ENCODE measurements at places on chromosomes 5 and 9. TPM values are rescaled to one million over a fixed set of nuclear protein-coding genes. Genes with fewer than 3 reads are reported as not detected.

GRCh38 chr9:87160148-87161102 lies 213.1 kb upstream of the GAS1 start:
- H3K27me3 ChIP-seq: peaks cover 9% of the 10 kb centered on the region
- H3K4me1 ChIP-seq: no peaks in the 10 kb centered on the region
- H3K4me3 ChIP-seq: no peak overlapping the region
- H3K27ac ChIP-seq: peak overlapping the region; percentile 8
- H3K36me3 ChIP-seq: no peaks in the 10 kb centered on the region

DNA sequence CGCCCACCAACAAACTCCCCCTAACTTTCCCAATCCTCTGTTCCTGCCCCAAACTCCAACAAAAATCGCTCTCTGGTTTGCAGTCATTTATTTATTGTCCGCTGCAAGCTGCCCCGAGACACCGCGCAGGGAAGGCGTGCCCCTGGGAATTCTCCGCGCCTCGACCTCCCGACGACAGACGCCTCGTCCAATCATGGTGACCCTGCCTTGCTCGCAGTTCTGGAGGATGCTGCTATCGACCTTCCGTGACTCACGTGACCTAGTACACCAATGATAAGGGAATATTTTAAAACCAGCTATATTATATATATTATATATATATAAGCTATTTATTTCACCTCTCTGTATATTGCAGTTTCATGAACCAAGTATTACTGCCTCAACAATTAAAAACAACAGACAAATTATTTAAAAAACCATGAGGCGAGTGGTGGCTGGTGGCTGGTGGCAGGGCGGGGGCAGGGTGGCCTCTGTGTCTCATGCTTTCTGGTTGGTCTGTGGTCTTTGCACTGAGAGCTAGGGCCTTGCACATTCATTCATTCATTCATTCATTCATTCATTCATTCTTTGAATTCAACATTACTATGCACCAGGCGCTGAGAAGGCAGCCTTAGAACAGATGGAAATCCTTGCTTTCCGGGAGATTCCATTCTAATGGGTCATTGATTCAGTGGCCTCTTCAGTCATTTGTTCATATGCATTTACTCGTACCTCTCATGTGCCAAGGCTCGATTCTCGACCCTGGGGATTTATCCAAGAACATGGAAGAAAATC lies 37.9 kb downstream of the FGF18 start:
- no peak overlapping the region for H3K4me3 ChIP-seq
- peaks cover 15% of the 10 kb centered on the region for H3K27me3 ChIP-seq
- no peak for DNase-seq
- H3K36me3 ChIP-seq: peaks cover 2% of the 10 kb centered on the region
- no peak overlapping the region for H3K27ac ChIP-seq

DNA sequence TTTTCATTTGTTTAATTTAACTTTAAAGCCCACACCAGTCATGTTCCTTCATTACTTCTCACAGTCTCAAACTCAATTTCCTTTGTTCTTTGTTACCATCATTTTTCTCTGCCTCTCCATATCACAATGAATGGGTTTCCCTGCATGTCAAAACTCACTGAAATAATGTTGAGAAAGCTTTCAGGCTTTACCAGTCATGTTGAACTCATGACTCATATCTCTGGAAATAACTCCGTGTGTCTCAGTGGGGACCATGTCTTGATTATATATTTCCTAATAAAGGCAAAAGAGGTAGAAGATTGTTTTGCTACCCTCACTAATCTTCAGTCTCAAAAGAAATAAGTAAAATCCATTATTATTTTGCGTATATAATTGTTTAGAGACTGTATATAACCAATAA lies 231.2 kb downstream of the CHSY3 start:
- H3K27me3 ChIP-seq: no peaks in the 10 kb centered on the region
- no peak for DNase-seq
- H3K27ac ChIP-seq: no peak overlapping the region

GRCh38 chr9:32399110-32399815 lies 14.8 kb downstream of the ACO1 start:
- H3K4me3 ChIP-seq: no peak overlapping the region
- no peaks in the 10 kb centered on the region for H3K27me3 ChIP-seq
- DNase-seq: no peak

- H3K4me3 ChIP-seq: no peak overlapping the region
- no peaks in the 10 kb centered on the region for H3K36me3 ChIP-seq
- no peak overlapping the region for H3K27ac ChIP-seq
- DNase-seq: no peak
- peaks cover 6% of the 10 kb centered on the region for H3K4me1 ChIP-seq
Measured at GRCh38 chr5:149028984-149029383, 33.9 kb downstream of the SH3TC2 start.

GRCh38 chr9:126699401-126699881 lies 85.7 kb downstream of the LMX1B start:
- H3K27ac ChIP-seq: no peak overlapping the region
- peaks cover 71% of the 10 kb centered on the region for H3K27me3 ChIP-seq
- no peaks in the 10 kb centered on the region for H3K36me3 ChIP-seq
- H3K4me3 ChIP-seq: no peak overlapping the region

- H3K27me3 ChIP-seq: no peaks in the 10 kb centered on the region
- DNase-seq: no peak
- H3K4me3 ChIP-seq: no peak overlapping the region
- no peaks in the 10 kb centered on the region for H3K4me1 ChIP-seq
Measured at GRCh38 chr5:120432861-120433260, 31.2 kb upstream of the PRR16 start.

DNA sequence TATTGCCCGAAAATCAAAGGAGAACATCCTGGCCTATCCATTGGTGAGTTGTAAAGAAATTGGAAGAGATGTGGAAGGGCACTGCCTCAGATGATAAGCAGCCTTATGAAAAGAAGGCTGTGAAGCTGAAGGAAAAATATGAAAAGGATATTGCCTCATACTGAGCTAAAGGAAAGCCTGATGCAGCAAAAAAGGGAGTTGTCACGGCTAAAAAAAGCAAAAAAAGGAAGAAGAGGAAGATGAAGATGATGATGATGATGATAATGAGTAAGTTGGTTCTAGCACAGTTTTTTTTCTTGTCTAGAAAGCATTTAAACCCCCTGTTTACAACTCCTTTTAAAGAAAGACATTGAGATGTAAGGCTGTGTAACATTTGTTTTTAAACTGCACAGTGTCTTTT lies 59.8 kb upstream of the ZBED3 start:
- no peaks in the 10 kb centered on the region for H3K4me1 ChIP-seq
- no peak for DNase-seq
- peaks cover 3% of the 10 kb centered on the region for H3K36me3 ChIP-seq
- H3K27ac ChIP-seq: no peak overlapping the region

GRCh38 chr5:160366230-160366629 lies 4.2 kb downstream of the C1QTNF2 start:
- no peak for DNase-seq
- H3K27ac ChIP-seq: no peak overlapping the region
- no peak overlapping the region for H3K4me3 ChIP-seq
- no peaks in the 10 kb centered on the region for H3K36me3 ChIP-seq
- H3K27me3 ChIP-seq: peaks cover 38% of the 10 kb centered on the region

DNA sequence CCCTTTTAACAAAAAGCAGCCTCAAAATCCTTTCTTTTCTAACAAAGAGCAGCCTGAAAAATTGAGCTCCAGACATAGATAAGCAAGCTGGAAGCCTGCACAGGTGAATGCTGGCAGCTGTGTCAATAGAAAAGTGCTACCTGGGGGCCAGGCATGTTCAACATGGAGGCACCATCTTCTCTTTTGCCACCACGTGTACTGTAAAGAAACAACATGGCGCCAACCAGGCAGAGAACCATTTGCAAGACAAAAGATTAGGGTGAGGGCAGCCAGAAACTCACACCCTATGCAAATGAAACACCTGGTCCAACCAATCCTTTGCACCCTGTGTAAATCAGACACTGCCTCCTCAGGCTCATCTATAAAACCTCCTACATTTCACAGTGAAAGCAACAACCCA lies 96.0 kb downstream of the ACTL7B start:
- no peaks in the 10 kb centered on the region for H3K36me3 ChIP-seq
- peaks cover 11% of the 10 kb centered on the region for H3K4me1 ChIP-seq
- DNase-seq: no peak
- no peak overlapping the region for H3K4me3 ChIP-seq

DNA sequence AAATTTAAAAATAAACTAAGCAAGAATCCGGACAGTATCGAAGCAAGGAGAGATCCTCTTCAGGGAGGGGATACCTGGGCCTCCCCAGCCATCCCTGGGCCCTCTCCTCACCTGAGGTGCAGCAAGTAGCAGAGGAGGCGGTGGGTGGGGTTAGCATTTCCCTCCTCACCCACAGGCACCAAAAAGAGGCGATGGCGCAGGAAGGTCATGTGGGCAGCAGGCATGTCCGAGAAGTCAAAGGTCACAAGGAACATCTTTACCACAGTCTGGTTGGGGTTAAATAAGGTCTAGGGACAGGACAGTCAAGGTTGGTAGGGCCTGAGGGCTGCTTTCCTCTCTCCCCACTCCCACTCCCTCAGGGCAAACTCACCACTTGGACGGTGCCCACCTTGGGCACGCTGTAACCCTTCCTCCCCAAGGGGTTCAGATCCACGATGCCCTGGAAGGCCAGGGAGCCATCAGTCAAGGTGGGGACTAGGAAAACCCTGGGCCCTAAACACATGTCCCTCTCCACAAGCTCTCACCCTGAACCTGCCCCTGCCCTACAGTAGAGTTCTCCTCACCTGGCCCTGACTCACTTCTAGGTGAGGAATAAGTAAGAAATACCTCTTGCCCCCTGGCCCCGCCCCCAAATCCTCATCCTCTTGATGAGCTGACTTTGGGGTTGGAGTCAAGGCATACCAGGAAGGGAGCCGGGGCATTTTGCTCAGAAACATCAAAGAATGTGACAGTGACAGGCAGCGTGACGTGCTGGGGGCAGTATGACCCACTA lies 2.8 kb upstream of the STOML2 start:
- H3K27ac ChIP-seq: no peak overlapping the region
- no peak for DNase-seq
- peaks cover 11% of the 10 kb centered on the region for H3K36me3 ChIP-seq
- H3K4me1 ChIP-seq: peaks cover 20% of the 10 kb centered on the region
- H3K4me3 ChIP-seq: no peak overlapping the region

- H3K4me1 ChIP-seq: peaks cover 2% of the 10 kb centered on the region
- no peaks in the 10 kb centered on the region for H3K36me3 ChIP-seq
- H3K27ac ChIP-seq: no peak overlapping the region
- H3K27me3 ChIP-seq: peaks cover 31% of the 10 kb centered on the region
- H3K4me3 ChIP-seq: no peak overlapping the region
Measured at GRCh38 chr5:56588636-56589480, 226.5 kb upstream of the MAP3K1 start.

GRCh38 chr9:10048994-10049393 lies 563.8 kb downstream of the PTPRD start:
- H3K36me3 ChIP-seq: no peaks in the 10 kb centered on the region
- H3K4me1 ChIP-seq: peaks cover 10% of the 10 kb centered on the region
- H3K27me3 ChIP-seq: peaks cover 6% of the 10 kb centered on the region
- no peak for DNase-seq
- H3K4me3 ChIP-seq: no peak overlapping the region

DNA sequence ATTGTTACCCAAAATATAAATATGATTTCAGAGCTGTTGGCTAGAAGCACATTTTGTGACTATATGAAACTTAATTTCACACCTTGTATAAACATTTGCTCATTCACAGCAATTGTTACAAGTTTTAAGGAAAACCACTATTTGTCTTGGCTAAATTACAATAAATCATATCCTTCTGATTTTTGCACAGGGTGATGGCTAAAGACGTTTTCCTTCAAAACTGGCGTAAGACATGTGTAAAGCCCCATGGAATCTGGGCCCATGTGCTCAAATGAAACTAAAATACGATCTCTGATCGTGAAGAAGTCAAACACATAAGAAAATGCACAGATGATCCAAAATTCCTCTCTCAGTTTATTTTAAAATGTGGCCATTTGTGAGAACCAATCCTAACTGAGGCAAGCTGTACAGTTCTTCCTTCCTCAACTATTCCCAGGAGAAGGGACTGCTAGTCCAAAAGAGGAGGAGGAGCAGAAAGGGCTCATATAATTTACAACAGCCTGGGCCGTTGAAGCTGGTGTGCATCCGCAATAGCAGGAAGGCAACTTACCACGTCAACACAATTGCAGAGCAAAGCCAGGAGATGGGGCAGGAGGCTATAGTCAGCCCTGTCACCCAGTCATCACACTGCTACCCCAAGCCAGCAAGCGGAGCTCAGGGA lies 98.4 kb downstream of the MED27 start:
- no peaks in the 10 kb centered on the region for H3K27me3 ChIP-seq
- no peak overlapping the region for H3K4me3 ChIP-seq
- no peak overlapping the region for H3K27ac ChIP-seq

- H3K27ac ChIP-seq: peak overlapping the region; percentile 71
- no peaks in the 10 kb centered on the region for H3K36me3 ChIP-seq
- no peak for DNase-seq
- H3K27me3 ChIP-seq: peaks cover 66% of the 10 kb centered on the region
- peaks cover 11% of the 10 kb centered on the region for H3K4me1 ChIP-seq
Measured at GRCh38 chr5:77852068-77852513, 76.0 kb upstream of the TBCA start.

GRCh38 chr9:123358181-123358905 lies 2.3 kb downstream of the CRB2 start:
- H3K27me3 ChIP-seq: peaks cover 10% of the 10 kb centered on the region
- no peaks in the 10 kb centered on the region for H3K36me3 ChIP-seq
- H3K27ac ChIP-seq: peak overlapping the region; percentile 59
- DNase-seq: no peak
- H3K4me1 ChIP-seq: peaks cover 43% of the 10 kb centered on the region

- no peak for DNase-seq
- no peaks in the 10 kb centered on the region for H3K27me3 ChIP-seq
- no peak overlapping the region for H3K27ac ChIP-seq
- peaks cover 7% of the 10 kb centered on the region for H3K4me1 ChIP-seq
- H3K36me3 ChIP-seq: no peaks in the 10 kb centered on the region
- no peak overlapping the region for H3K4me3 ChIP-seq
Measured at GRCh38 chr5:131375351-131375750, 111.5 kb downstream of the CDC42SE2 start.

DNA sequence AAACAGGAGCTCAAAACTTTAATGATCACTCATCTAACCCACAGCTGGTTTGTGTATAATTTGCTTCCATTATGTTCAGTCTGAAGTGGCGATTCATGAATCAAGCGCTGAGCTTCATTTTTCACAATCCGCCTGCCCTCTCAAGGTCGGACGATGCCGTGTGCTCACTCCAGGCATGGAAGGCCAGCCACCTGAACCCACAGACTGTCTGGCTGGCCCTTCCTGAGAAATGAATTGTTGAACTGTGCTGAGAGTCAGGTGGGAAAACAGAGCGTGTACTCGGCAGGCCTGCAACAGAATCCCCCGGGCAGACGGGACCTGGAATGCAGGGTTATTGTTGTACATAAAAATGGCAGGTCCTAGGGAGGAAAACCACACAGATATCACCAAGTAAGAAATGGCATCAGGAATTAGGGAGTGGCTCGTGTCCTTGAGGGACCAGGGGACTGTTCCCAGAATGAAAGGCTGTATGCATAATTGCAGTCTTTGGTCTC lies 375.7 kb downstream of the IRX2 start:
- H3K27ac ChIP-seq: no peak overlapping the region
- no peak for DNase-seq
- no peaks in the 10 kb centered on the region for H3K4me1 ChIP-seq
- no peak overlapping the region for H3K4me3 ChIP-seq

- no peak overlapping the region for H3K27ac ChIP-seq
- no peak for DNase-seq
- no peaks in the 10 kb centered on the region for H3K4me1 ChIP-seq
- peaks cover 17% of the 10 kb centered on the region for H3K27me3 ChIP-seq
- no peaks in the 10 kb centered on the region for H3K36me3 ChIP-seq
- no peak overlapping the region for H3K4me3 ChIP-seq
Measured at GRCh38 chr5:135942202-135942771, 12.5 kb downstream of the LECT2 start.

The HRCT1 gene
- not detected for total RNA-seq

The PCA3 gene
- 0.31 TPM for total RNA-seq

The SPATA6L gene
- total RNA-seq: 7.1 TPM

The GDNF gene
- total RNA-seq: 0.47 TPM

The PTPN3 gene
- 3.7 TPM for total RNA-seq

The LCN9 gene
- 0.57 TPM for total RNA-seq

The ZBED3 gene
- total RNA-seq: 38.0 TPM

The PGM5 gene
- 3.9 TPM for total RNA-seq

The PHYHD1 gene
- total RNA-seq: 19.9 TPM

Data from progenitor cell of endocrine pancreas (in vitro differentiated cells).